Activated T-cell treated with anti-CD3 and anti-CD28 coated beads, Interleukin-2, amount 50 U/mL, for 48 hours (primary cell): ENCODE measurements at places on chromosomes 12 and 14.

GRCh38 chr14:79050787-79051727, 880.9 kb downstream of the NRXN3 start:
- no peak for DNase-seq

DNA sequence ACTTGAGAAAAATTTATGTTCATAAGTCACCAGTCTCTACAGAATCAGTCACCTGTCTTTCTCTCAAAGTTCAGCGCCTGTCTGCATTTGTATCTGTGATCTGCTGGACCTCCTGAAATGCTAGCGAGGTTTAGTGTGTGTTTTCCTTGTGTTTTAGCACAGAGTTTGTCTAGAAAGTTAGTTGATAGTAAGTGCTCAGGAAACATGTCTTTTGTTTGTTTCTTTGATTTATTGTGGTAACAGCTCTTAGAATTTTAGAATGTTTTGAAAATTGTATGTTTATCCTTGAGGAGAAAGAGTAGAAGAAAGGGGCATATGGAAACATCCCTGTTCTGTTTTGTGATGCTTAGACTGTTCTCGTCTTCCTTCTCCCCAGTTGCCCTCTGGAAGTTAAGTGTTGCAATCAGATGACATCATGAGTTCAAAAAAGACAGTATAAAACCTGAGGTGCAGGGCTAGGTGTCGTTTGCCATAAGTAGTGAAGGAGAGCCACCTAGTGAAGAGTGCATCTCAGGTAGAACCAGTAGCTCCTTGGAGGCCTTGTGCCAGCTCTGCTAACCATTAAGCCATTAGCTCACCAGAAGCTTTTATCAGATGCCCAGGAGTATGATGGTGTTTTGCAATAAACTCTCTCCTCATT, 44.8 kb downstream of the FBXW8 start:
- no peak for DNase-seq

- DNase-seq = no peak
Measured at GRCh38 chr14:92549859-92550230, 36.3 kb downstream of the RIN3 start.

- DNase-seq = no peak
Measured at GRCh38 chr14:57068511-57068910, 200.2 kb downstream of the EXOC5 start.

DNA sequence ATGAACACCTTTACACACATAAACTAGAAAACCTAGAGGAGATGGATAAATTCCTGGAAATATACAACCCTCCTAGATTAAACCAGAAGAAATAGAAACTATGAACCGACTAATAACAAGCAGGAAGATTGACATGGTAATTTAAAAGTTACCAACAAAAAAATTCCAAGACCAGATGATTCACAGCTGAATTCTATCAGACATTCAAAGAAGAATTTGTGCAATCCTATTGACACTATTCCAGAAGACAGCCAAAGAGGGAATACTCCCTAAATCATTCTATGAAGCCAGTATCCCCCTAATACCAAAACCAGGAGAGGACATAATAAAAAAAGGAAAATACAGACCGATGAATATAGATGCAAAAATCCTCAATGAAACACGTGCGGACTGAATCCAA, 102.6 kb upstream of the KRR1 start:
- no peak for DNase-seq
